ENCODE measurements at places on chromosomes 5 and 9. TPM values are rescaled to one million over a fixed set of nuclear protein-coding genes. Genes with fewer than 3 reads are reported as not detected.

LCN10 gene
- not detected for total RNA-seq

SPATA24 gene
- total RNA-seq: 3.4 TPM

C6 gene
- total RNA-seq: not detected

F12 gene
- 5.1 TPM for total RNA-seq

IFNK gene
- total RNA-seq: not detected

IL31RA gene
- total RNA-seq: 1.1 TPM

FOXI1 gene
- not detected for total RNA-seq

NKD2 gene
- 0.13 TPM for total RNA-seq

PITX1 gene
- total RNA-seq: not detected

CD74 gene
- 41.6 TPM for total RNA-seq
